ENCODE measurements at places on chromosomes 5 and 9. TPM values are rescaled to one million over a fixed set of nuclear protein-coding genes. Genes with fewer than 3 reads are reported as not detected.

Gene FAM169A
- total RNA-seq, result 6.3 TPM

DNA sequence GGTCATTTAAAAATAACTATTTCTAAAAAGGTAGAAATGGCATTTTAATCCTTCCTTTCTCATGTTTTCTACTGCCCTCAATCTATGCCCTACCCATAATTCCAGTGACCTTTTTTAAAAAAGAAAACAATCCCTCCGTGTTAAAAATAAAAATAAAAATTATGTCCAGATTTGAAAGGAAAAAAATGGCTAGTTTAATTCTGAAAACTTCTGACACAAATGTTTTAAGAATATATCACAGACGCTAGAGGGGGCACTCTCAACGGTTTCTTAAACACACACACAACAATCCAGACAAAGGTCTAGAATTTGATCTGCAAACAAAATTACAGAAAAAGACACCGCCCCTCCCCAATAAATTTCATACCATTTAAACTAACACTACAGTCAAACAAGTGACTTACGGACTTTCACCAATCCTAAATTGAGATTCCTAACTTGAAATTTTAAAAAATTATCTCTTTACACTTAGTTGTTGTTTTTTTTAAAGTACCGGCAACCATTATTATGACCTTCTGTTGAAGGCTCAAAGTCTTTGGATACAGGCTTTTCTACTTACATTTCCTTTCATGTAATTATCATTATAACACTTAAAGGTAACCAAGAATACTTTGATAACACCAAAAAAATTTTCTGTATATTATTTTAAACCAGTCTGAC lies 38.2 kb downstream of the CLINT1 start:
- DNase-seq, result no peak

Gene OR1Q1
- total RNA-seq, result not detected

GRCh38 chr9:129310666-129311350 lies 132.7 kb upstream of the IER5L start:
- no peak for DNase-seq

DNA sequence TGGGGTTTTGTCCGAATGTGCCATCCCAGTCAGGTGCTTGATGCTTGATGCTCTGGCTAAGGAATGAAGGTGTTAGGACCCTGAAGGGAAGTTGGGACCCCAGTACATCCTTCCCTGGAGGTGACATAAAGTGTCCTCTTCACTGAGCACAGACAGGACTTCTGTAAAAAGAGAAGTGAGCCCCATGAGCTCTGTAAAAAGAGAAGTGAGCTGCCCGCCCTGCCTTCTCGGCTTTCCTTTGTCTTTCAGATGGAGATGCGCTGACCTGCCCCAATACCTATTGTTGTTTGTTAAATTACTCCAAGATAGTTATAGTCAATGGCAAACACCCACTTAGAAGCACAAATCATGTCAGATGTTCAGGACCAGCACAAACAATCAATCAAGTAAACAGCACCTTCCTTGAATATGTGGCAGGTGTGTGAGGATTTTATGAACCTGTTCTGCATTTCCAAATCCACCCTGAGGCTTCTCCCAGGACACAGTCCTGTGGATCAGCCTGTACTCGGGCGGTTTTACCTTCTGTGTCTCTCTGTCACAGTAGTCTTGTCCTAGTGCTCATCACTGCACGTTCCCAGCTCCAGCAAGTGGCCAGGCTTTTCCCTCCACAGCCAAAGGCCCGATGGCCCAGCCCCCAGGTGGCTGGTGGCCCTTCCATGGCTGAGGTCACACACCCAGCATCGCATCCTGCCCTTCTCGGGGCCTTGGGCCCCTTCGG lies 191.4 kb downstream of the MTRR start:
- no peak for DNase-seq

Gene KCNV2
- not detected for total RNA-seq

DNA sequence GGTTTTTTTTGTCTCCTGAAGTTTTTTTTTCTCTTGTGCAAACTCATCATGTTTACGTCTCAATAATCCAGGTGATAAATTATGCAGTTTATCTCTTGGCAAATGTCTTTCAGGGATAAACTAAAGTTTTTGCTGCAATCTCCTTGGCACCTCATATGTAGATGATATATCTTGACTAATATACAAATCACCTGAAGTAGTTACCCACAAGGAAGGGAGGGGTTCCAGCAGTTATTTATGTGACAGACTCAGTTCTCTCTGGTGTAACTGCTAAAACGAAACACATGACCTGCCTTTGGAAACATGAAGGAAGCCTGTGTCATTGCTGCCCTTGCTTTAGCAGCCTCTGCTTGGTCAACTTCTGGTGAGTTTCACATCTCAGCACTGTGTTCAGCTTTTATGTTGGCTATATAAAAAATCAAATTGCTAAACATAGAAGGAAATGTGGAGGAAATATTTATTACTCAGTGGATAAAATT lies 39.3 kb upstream of the KIAA1958 start:
- no peak for DNase-seq

Gene IL33
- total RNA-seq, result 27.1 TPM

DNA sequence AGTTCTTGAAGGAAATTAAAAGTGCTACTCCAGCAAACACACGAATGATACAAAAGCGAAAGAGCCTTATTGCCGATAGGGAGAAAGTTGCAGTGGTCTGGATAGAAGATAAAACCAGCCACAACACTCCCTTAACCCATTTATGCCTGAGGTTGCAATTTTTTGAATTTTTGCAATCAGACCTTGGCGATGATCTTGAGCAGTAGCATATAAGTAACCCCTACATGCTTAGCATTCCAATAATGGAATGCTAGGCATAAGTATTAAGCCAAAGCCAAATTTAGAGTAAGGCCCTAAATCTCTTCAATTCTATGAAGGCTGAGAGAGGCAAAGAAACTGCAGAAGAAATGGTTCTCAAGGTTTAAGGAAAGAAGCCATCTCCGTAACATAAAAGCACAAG lies 153.5 kb downstream of the SLC28A3 start:
- DNase-seq, result no peak

Gene HTR4
- total RNA-seq, result 0.99 TPM

Gene JAKMIP2
- 0.41 TPM for total RNA-seq

GRCh38 chr5:88049156-88049555 lies 219.5 kb downstream of the TMEM161B start:
- DNase-seq, result no peak

DNA sequence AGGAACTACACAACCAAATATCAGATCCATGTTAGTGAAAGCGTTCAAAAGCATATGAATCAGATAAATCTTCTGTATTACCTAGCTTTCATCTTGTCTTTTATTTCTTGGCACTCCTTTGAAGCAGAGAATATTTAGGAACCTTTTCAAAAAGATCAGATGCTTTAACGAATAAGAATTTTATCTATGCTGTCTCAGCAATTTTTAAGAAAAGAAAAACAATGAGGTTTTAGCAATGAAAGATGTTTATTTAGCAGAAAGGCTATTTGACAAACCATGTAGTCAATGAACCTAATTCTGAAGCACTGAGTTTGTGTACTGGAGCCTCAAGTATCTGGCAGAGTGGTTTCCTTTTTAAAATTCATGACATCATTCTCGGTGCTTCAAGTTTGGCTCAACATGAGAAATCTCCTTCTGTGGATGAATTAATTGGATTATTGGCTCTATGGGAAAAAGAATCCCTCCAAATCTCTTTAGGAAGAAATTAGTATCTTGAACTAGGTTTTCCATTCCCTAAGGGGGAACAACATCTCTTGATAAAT lies 534.7 kb downstream of the CAAP1 start:
- DNase-seq, result no peak

- DNase-seq, result no peak
These were observed 9.3 kb upstream of the GBGT1 start for GRCh38 chr9:133173056-133173455.

DNA sequence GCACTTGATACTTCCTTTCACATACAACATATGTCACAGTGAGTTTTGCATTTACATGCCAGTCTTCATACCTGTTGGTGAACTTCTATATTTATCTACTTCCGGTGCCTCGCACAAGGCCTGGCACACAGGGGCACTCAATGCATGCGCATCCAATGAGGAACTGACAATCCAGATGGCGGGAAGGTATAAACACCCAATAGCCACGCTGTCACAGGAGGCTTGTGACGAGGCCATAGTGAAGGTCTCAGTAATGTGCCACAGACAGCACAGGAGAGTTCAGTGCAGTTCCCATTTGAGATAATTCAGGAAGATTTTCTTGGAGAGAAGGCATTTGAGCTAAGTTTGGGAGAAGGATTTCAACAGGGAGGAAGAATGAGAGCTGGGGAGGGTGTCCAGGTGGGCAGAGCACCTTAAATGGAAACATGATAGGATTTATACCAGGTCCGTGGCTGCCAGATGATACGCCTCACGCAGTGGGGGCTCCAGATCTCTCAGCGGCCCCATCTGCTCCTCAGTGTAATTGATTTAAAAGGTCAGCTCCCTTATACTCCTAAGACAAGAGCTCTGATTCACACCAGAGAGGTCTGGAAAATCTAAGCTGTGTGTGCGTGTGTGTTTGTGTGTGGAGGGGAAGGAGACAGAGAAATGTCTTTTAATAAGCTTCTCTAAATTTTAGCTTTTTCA lies 206.2 kb downstream of the DCP2 start:
- DNase-seq, result no peak

Gene TGFBI
- total RNA-seq, result 43.4 TPM

- DNase-seq, result no peak
These were observed 18.8 kb upstream of the CATSPER3 start for GRCh38 chr5:134948911-134949310.

DNA sequence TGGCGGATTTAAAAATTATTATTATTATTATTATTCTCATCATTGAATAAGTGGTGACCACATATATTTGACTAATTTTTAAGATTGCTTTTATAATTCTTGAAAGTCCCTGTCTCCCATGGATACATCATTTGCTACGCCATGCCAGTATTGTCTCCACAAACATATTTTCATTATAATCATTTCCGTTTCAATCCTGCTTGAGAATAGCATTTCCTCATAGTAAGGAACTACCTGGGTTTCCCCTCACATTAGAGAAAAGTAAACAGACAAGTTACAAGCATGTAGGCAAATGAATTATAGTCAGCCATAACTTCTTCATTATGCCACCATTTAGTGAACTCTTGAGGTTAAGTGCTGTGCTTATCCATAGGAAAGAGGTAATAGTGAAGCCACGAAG lies 276.6 kb downstream of the NFIB start:
- no peak for DNase-seq

DNA sequence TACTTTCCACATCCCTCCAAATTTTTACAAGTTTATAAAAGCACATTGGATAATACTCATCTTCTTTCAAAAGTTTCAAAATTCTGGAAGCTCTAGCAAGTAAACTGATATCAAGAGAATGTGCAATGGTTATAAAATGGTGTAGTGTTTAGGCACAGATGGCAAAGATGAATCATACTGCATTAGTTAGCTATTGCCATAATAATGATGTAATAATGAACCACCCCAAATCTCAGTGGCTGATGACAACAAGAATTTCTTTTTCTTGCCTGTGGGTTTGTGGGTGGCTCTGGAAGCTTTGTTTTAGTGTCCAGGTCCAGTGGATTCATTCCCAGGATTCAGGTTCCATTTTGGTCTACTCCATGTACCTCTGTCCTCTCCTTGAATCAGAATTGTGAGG lies 319.0 kb downstream of the BRINP1 start:
- no peak for DNase-seq

- no peak for DNase-seq
These were observed 348.4 kb upstream of the SLC30A5 start for GRCh38 chr5:68745448-68745847.

Gene ANXA2R
- 0.82 TPM for total RNA-seq

- no peak for DNase-seq
These were observed 13.5 kb upstream of the AGXT2 start for GRCh38 chr5:35061211-35061770.

Gene PTGDS
- total RNA-seq, result 3,579 TPM

Gene MORN5
- not detected for total RNA-seq

Gene CYSTM1
- total RNA-seq, result 93.3 TPM

GRCh38 chr5:90585337-90585986 lies 26.9 kb downstream of the ADGRV1 start:
- DNase-seq, result no peak

Gene SNCAIP
- total RNA-seq, result 1.4 TPM

Gene PTPDC1
- 7.9 TPM for total RNA-seq

Gene WDR38
- not detected for total RNA-seq

DNA sequence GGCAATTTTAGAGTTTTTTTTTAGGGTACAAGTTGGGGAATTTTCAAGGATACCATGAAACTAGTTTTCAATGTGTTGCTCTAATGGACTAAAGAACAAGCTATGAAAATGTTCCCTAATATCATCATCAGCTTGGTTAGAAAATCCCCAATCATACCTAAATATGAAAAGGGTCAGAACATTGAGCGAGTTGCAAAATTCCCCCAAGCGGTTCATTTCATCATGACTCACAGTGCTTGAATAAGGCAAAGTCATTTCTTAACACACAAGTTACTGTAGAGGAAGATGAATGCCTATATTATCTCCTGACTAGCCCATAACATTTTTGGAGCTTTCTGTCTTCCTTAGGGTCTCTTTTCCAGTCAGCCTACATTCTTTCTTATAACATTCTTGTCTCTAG lies 62.7 kb downstream of the ST8SIA4 start:
- DNase-seq, result no peak

- DNase-seq, result no peak
These were observed 99.8 kb downstream of the STRBP start for GRCh38 chr9:123168586-123168985.

Gene BHMT
- not detected for total RNA-seq

Gene LRRC19
- total RNA-seq, result not detected

DNA sequence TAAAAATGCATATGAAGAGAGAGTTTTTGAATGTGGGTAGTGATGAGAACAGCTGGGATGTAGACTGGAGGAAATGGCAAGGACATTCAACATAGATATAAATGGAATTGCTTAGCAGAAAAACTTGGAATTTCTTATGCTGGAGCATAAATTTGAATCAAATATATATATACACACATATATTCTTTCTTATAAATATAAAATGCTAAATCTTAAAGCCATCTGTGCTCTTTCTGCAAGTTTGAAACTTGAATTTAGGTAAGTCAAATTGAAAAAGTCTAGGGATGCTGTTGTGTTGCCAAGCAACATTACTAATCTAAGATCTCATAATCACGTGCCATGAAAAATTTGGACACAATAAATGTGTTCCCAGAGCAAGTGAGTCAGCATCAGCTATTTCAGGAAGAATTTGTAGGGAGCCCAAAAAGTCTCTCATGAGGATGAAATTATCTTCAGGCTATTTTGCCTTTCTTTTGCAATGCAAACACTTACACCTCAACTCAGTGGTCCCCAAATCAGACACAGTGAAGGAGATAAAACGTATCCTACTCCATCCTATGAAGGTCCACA lies 58.4 kb upstream of the ALDH1A1 start:
- no peak for DNase-seq

DNA sequence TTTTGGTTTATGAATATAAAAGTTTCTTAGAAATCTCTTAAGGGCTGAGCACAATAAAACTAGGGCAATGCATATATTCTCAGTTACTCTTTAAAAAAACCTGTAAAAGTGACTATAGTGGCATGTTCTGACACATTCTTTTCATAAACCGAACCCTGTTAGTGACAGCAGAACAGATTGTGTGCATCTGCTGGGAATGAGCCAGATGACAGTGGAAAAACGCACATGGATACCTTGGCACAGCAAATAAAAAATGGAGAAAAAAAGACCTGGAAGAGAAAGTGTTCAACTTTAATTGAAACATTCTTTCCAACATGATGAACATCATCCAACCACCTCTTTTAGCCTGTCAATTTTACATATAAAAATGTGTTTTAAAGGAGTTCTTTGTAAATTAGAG lies 12.7 kb downstream of the MEF2C start:
- no peak for DNase-seq

Data from left ventricle myocardium inferior (tissue), 1 donor.